ENCODE measurements at places on chromosomes 1 and 21.

DNA sequence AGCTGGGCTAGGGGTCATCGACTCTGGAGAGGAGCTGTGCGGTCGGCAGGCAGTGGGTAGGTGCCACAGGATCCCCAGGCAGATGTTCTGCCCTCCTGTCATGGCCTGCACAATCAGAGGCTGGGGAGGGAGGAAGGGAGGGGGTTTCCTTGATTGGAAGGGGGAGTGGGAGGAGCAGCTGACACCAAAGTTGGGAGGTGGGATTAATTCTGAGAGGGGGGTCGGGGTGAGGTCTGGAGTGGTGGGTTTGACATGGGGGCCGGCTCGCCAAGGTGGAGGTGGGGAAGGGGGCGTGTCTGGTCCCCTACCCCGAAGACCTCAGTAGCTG is 651 bp upstream of the HPCA start:
- DNase-seq, result no peak

- no peak for DNase-seq
These were observed 223.3 kb downstream of the FGGY start for GRCh38 chr1:59520194-59520593.

DNA sequence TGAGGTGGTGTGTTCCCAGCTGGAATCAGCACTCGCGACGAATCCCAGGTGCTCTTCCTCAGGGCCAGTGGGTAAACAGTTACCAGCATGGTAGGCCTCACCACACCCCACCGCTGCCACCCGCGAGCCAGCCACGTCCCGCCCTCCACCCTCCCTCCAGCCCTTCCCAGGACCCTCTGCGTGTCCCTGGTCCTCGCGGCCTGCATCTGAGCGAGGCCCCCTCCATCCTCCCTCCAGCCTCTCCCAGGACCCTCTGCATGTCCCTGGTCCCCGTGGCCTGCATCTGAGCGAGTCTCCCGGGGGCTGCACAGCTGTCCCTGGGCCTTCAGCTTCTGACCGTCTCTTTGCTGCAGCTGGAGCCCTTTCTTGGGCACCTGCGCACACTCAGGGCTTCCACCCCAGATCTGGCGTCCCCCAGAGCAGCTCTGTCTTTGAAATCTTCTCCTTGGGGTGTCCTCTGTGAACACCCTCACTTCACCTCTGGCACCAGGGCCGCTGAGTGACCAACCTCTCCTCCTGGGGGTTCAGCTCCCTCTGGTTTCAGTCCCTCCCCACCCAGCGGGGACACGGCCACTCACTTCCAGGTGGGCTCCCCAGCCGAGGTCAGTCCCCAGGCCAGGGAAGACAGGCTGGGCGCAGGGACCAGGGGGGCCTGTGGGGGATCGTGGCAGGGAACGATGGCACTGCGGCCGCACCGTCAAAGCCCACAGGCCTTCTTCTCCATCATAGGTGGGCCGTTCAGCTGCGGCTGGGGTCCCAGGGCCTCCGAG is 57.8 kb upstream of the COL6A2 start:
- DNase-seq, result no peak

GRCh38 chr1:162485236-162485635 is 12.4 kb upstream of the UHMK1 start:
- no peak for DNase-seq

DNA sequence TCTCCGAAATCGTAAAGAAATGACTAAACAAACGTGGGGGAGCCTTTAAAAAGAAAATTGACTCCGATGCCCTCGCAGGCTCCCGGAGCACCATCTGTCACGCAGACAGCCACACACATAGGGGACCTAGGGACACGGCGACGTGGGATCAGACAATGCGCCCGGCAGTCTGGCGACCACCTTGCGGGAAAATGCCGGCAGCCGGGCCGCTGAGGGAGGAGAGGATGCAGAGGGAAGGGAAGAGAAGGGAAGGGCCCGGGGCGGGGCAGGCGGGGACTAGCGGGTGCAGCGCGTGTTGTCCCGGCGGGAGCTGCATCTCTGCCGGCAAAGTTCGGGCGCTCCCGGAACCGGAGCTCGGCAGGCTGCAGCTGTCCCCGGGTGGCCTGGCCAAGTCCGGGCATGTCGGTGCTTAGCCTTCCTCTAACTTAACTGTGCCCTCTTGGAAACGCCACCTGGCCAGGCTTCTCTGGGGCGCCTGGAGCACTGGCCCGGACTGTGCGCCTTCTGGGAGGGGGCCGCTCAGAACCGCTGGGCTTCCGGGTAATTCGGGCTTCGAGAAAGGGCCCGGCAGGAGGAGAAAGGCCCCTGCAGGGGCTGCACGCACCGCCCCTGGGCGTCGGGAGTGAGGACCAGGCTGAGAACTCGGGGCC is 1.8 kb downstream of the NHLH2 start:
- peak; percentile 39 for DNase-seq

Measured in thyroid gland (tissue), 4 donors.